ENCODE measurements at places on chromosomes 2 and 18.

DNA sequence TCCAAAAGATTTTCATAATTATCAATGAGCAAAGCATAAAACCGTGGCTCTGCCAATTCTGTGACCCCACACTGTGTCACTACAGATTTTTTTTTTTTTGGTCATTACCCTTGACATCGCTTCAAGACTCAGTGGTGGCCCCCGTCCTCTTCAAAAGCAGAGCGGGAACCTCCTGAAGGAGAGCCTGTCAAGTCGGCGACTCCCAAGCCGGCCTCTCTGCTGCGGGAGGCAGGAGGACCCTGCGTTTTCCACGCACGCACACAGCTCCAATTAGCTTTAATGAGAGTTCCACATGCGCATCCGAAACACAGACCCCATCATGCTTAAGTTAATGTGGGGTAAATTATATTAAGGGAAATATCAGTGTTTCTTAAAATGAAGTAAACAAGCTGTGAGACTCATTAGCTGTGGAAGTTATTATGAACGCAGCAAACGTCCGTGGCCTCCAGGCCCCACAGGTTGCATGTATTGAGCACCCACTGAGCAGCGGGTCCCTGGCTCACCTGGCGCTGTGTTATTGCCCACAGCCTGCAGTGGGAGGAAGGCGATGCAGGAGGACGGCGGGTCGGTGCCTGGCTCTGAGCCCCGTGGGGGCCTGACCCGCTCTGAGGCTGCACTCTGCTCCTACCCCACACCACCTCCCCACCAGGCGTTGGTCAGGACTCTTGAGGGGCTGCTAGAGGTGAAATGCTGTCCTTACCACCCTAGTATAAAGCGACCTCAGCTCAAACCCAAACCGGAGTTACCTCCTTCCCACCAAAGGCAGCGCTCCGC is 181.0 kb upstream of the SALL3 start:
- no peak for DNase-seq

DNA sequence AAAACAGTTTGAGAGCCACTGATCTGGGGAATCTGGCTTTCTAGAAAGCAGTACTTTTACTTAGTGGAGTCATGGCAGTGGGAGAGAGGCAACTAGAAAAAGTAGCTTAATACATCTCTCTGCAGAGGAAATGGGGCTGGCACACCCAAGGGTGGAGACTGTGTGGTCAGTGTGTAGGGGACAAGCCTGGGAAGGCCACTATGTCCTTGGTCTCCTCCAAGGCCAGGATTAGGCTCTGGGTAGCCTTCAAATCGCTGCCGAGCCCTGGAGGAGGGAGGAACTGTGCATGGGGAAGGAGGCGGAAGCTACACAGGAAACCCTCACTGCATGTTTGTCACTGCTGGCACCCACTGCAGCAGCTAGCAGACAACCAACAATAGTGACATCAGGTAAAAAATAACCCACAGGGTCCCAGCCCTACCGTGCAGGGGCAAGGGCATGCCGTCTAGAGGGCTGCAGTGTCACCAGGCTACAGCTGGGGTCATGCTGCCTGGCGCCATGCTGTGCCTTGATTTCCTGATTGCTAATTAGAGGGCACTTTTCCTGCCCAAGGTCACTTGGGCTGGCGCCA is 34.8 kb downstream of the LBH start:
- no peak for DNase-seq

- peak; percentile 81 for DNase-seq
These were observed 1.1 kb downstream of the CYBRD1 start for GRCh38 chr2:171523088-171524017.

DNA sequence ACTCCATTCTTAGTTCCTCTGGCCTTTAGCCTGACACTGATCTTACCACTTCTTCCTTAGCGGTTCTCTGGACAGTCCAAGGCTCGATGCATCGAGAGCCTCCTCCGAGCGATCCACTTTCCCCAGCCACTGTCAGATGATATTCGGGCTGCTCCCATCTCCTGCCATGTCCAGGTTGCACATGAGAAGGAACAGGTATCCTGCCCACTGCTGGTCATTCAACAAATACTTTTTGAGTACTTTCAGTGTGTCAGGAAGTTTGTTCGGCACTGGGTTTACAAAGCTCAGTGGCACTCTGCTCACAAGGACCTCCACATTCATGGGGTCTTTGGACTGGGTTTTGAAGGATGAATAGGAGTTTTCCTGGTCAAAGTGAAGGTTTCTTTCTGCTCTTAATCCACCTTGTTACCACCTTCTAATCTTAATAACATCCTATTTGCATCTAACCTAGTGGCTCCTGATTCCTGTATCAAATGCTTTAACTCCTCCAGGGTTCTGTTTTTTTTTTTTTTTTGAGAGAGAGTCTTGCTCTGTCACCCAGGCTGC is 25.8 kb downstream of the GCKR start:
- DNase-seq: no peak

- DNase-seq: no peak
These were observed 11.9 kb upstream of the MSGN1 start for GRCh38 chr2:17804358-17804757.

GRCh38 chr18:75183973-75184493 is 24.9 kb downstream of the PTGR3 start:
- no peak for DNase-seq

GRCh38 chr2:181779288-181780021 is 99.1 kb upstream of the NEUROD1 start:
- peak; percentile 52 for DNase-seq

GRCh38 chr2:45821558-45822271 is 170.2 kb downstream of the PRKCE start:
- peak; percentile 87 for DNase-seq

All from fibroblast of pulmonary artery (primary cell).